Activated CD4-positive, alpha-beta T cell treated with anti-CD3 and anti-CD28 coated beads for 24 hours (primary cell): ENCODE measurements at places on chromosomes 2 and 18.
A peak's percentile ranks its signal among the peaks of the same experiment; 100 is the strongest.

- no peak for DNase-seq
Measured at GRCh38 chr2:170567429-170567828, 147.7 kb upstream of the SP5 start.

DNA sequence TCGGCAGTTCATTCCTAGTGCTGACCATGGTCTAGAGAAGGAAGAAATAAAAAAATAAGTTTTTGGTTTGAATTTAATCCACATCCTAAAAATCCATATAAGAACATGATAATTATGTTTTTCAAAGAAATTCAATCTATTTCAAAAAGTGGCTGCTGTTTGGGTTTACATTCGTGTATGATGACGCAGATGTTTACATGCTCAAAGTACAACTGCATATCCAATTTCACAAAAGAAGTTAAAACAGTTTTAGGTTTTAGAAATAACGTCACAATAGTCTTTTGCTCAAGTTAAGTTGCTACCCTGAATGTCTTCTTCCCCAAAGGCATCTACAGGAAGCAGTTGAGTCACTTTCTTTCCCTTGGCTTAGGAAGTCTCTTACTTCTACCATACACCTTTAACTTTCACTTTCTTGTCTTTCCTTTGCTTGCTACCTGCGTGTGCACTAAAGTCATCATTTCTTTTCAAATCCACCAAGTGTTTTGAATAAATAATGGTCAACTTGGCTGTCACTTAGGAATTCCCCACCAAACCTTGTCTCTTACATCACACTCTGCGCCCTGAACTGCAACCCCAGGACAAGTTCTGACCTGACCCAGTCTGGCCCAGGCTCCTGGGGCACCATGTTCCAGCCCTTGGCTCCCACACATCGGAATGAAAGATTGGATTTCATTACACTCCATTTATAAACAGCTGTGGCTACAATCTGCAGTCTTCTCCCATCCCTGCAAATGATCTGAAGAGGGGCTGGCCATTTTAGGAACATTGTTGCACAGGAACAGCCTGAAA lies 28.4 kb downstream of the FAM237A start:
- no peak for DNase-seq

- DNase-seq: no peak
Measured at GRCh38 chr2:237429753-237430152, 15.8 kb upstream of the COL6A3 start.

DNA sequence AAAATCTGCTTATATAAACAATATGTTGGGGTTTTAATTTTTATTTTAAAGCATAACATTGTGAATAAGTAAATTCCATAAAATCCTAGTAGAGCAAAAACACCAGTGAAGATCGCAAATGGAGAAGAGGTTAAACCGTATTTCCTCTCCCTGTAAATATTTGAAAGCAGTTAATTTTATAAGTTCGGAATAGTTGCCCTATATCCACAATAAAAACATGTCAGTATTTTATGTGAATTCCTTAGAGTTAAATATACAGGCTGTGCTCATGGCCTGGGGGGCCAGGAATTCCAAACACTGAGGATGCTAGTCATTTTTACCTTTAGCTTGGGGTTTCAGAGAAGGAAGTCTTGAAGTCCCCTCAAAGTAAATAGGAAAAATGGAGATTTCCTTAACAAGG lies 135.0 kb downstream of the FIGN start:
- no peak for DNase-seq

DNA sequence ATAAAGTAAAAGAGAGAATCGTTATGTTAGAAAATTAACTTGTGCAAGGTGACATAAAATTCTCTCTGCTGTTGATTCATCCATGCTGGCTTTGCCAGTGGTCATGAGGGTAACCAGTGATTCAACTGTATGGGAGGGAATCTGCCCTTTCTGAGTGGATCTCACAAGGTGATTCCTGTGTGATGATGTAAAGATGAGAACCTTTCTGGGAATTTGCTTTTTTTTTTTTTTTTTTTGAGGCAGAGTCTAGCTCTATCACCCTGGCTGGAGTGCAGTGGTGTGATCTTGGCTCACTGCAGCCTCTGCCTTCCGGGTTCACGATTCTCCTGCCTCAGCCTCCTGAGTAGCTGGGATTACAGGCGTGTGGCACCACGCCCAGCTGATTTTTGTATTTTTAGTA lies 23.3 kb downstream of the RAB31 start:
- no peak for DNase-seq

DNA sequence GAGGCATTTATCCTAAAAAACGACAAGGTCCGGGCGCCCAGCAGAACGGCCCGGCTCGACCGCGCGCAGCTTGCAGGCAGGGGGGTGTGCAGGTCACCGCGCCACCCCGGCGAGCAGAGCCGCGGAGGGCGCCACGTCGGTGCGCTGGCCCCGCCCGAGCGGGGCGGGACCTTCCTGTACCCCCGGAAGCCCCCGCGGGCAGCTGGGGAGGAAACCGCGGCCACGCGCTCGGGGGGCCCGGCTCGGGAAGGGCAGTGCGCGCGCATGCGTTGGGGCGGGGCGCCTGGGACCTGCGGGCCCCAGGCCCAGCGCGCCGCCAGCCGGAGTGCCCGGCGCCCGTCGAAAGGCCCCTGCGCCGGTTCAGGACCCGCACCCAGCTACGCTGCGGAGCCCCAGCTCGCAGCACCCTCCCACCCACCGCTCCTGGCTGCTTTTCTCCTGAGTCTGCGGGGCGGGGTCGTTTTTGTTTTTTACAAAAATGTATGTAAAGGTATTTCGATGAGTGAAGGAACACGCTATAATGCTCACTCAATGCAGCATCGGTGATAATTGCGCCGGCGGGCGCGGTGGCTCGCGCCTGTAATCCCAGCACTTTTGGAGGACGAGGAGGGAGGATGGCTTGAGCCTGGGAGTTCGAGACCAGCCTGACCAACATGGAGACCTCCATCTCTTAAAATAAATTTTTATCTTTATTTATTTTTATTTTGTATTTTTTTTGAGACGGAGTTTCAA lies 47.7 kb upstream of the POMC start:
- DNase-seq: peak; percentile 74

GRCh38 chr18:23092121-23092520 lies 43.2 kb upstream of the CABLES1 start:
- DNase-seq: no peak

- DNase-seq: no peak
Measured at GRCh38 chr2:149617476-149617875, 29.9 kb upstream of the MMADHC start.

DNA sequence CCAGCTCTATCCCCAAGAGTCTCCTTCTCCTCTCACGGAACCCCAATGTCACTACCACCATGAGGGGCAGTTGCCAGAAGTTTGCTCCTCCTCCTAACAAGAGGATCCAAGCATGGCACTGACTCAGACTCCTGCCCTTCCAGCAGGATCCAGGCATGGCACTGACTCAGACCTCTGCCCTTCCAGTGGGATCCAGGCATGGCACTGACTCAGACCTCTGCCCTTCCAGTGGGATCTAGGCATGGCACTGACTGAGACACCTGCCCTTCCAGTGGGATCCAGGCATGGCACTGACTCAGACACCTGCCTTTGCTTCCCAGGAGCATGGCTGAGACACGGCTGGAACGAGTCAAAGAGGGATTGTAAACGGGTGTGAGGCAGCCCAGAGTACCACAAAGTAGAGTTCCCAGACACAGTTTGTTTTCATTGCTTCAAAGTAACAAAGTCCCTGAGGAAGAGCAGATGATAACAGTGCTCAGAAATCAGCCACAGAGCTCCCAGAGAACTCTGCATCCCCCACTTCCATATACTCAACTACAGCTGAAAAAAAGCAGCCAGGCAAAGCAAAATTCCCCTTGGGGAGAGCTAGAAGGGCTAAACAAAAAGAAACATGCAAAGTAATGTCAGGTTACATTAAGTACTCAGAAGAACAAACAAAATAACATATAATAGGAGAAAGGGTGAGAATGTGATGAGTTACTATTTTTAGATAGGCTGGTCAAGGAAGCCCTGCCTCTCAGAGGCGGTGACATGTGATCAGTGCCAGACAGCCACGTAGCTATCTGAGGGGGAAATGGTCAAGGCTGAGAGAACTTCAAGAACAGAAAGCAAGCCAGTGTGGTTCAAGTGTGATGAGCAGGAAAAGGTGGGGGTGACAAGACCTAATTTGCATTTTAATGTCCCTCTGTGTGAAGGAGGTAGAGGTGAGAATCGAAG lies 3.0 kb downstream of the BUB1 start:
- no peak for DNase-seq

DNA sequence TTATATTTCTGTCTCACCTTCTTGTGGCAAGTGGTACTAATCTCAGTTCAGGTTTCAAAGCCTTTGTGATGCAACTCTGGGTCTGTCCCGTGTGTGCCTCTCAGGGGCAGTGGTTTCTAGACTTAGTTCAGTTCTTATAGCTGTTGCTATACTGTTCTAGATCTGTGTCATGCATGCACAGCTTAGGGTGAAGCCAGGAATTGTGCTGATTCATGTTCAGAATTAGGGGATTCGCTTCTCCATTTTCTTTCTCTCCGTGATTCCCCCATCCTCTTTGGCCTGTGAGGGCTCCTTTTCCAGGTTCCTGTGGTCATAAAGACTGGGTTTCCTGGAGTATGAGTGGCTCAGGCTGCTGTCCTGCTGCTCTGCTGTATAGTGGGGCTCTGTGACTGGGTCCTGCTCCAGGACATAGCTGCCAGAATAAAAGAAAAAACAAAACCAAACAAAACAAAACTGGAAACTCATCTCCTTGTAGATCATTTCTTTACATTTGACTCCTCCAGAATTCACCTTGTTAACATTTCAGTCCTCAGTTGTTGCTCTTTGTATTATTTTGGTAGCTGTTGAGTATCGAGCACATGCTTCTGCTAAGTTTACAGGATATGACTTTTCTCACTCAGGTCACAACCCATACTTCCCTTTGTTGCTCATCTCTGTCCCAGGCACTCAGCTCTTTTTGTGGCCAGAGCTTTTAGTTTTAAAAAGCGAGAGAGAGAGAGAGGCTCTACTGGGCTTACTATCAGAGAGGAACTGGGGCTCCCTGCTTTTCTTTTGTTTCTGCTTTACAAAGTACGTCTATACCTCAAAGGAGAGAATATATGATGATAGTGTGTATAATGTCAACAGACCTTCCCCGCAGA lies 34.2 kb downstream of the CERS6 start:
- peak; percentile 31 for DNase-seq

DNA sequence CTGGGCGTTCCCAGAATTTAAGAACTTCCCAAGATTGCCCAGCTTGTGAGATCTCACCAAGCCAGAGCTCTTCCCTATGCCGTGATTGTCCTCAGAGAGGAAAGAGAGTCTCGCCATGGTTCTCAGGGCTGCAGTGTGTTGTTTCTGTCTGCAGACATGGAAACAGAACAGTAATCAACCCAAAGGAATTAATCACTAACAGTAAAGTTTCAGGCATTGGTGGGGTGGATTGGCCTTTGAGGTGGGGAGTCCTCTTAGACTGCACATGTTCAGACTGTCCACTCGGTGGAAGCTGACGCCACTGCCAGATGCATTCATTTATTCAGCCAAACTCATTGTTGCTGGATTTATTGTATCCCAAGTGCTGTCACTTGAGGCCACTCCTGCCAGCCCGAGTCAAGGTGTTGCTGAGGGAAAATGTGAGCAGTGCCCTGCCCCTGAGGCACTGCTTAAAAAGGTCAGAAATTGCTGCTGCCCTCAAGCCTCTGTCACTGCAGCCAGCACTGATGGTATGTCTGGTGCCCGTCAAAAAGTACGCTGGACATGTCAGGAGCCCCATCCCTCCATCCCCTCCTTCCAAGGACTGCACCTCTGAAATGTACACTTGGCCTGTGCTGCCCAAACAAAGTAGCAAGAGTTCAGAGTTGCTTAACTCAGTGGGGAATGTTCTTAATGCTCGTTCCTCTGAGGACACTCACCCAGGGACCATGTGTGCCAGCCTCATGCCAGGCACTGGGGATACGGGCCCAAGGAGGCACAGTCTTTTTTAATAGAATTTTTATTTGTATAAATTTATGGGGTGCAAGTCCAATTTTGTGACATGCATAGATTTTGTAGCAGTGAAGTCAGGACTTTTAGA lies 201.0 kb downstream of the GLI2 start:
- no peak for DNase-seq

GRCh38 chr18:24976502-24976901 lies 375.5 kb downstream of the ZNF521 start:
- no peak for DNase-seq

GRCh38 chr2:232142049-232142448 lies 180.5 kb downstream of the DIS3L2 start:
- DNase-seq: peak; percentile 23

DNA sequence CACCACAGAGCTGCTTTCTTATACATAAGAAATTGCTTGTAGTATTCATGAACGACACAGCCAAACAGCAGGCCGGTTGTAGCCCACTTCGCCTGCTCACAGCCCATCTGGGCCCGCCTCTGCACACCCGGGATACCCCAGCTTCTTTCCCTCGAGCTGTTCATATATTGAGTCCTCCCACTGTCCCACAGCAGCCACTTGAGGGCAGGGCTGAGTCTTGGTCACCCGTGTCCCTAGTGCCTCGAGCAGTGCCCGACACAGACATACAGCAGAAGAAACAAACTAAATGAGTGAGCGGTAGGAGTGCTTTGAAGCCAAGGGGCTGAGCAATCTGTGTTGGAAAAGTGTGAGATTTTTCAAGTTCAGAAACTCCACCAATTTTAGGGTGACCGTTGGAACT lies 251.4 kb downstream of the KLHL29 start:
- DNase-seq: no peak

GRCh38 chr2:100821255-100821910 lies 1.4 kb downstream of the NPAS2 start:
- DNase-seq: no peak

DNA sequence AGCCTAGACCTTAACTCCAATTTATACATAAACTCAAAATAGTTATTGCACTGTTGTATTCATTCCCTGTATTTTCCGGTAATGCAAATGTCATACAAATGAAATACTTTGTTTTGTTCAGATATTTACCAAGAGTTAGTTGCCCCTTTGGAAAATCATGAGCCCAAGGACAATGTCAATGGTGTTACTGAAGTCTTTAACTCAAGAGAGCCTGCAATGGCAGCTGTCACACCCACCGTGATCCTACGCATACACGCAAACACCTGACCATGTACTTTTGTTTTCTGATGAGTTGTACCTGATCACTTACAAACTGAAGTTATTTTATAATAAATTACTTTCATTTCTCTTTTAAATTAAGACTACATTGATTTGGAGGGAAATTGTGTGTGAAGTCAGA lies 11.7 kb upstream of the WIPF1 start:
- DNase-seq: no peak

DNA sequence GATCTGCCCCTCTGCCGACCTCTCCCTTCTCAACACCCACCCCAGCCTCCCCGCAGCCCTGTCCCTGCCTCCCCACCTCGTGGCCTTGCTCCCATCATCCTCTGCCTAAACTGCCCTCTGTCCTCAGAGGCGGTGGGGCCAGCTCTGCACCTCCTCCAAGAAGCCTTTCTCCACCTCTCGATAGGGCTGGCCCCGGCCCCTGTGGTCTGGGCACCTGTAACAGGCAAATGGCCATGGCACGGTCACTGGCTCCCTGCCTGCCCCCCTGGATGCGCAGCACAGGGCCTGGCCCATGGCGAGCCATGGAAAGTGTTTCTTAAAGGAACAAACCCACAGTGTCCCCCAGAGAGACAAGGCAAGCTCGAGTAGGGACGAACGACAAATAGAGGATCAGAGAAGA lies 42.0 kb downstream of the MYO7B start:
- no peak for DNase-seq

- peak; percentile 18 for DNase-seq
Measured at GRCh38 chr2:105329197-105329554, 359 bp downstream of the TGFBRAP1 start.

- no peak for DNase-seq
Measured at GRCh38 chr2:125254010-125254409, 1228.9 kb downstream of the CNTNAP5 start.
